ENCODE measurements at places on chromosomes 4 and X.

DNA sequence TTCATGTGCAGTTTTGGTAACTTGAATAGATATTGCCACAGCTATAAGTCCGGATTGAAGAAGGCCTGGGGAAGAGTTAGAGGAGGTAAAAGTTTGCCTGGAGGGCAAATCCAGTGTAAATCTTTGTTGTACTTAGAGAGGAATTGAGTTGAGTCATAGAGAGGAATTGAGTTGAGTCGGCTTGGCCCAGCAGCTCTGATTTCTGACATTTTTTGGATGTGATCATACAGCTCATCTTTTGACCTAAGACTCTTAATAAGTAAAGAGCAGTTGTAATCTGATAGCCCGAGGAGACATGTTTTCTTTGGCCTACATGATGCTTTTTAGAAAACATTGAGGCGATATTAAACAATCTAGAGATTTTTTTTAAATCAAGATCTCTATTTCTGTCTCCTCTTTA is 3.9 kb downstream of the KIT start:
- DNase-seq: no peak

- no peak for DNase-seq
These were observed 4.0 kb downstream of the WFS1 start for GRCh38 chr4:6273661-6273990.

GRCh38 chrX:103513067-103513466 is 6.2 kb downstream of the RAB40A start:
- no peak for DNase-seq

DNA sequence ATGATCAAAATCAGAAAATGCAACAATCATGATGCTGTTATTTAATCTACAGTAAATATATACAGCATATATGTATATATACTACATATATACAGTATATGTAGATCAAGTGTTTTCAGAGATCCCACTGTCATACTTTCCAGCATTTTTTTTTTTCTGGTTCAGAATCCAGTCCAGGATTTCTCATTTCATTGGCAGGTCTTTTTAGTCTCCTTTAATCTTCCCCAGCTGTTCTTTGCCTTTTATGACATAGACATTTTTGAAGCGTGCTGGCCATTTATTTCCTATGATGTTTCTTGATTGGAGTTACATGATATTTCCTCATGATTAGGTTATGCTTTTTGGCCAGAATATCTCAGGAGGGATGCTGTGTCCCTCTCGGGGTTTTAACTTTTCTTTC is 92.0 kb upstream of the TLR2 start:
- no peak for DNase-seq

DNA sequence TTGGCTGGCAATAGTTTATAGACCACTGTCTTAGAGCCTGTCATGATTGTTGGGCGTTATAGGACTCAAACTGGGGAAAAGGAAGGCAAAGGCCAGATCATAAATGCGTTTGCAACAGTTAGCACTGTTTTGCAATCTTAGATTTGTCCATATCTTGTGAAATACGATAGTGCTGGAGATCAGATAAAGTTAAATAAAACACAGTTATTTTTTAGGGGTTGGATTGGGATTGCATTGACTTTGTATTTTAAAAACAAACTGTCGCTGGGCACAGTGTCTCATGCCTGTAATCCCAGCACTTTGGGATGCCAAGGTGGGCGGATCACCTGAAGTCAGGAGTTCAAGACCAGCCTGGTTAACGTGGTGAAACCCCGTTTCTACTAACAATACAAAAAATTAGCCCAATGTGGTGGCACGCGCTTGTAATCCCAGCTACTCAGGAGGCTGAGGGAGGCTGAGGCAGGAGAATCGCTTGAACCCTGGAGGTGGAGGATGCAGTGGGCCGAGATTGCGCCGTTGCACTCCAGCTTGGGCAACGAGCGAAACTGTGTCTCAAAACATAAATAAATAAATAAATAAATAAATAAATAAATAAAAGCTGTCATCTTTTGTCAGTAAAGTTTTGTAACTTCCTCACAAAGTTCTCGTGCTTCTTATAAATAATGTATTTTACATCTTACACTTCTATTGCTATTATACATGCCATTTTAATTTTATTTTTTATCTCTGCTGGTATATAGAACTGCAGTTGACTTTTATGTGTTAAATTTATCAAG is 117.2 kb downstream of the KDM6A start:
- no peak for DNase-seq

GRCh38 chr4:182856862-182857261 is 60.3 kb downstream of the DCTD start:
- no peak for DNase-seq

GRCh38 chrX:84715315-84715714 is 213.1 kb upstream of the HDX start:
- no peak for DNase-seq

DNA sequence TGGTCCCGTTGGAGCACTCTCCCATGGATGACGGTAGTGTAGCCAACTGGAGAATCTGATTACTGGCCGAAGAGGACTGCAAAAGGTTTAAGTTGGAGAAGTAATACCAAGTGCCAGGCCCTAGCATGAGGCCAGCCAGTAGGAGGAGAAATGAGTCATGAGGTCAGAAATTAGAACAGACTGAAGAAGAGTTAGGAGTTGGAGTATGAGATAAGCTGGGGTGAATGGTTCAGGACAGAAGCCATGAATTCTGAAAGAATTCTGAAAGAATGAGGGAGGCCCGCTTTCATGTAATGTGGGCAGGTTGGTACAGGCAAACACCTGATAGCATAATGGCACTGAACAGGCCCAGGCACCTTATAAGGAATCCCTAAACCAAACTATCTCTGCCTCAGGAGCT is 18.4 kb upstream of the STK26 start:
- no peak for DNase-seq

- DNase-seq: no peak
These were observed 495.2 kb downstream of the INPP4B start for GRCh38 chr4:142350871-142351270.

- no peak for DNase-seq
These were observed 216.4 kb downstream of the PALLD start for GRCh38 chr4:168713253-168713652.

GRCh38 chr4:64000241-64000640 is 409.0 kb downstream of the TECRL start:
- DNase-seq: no peak

- DNase-seq: no peak
These were observed 14.9 kb upstream of the ZCCHC4 start for GRCh38 chr4:25297528-25298242.

- peak; percentile 58 for DNase-seq
These were observed 552 bp downstream of the ADH5 start for GRCh38 chr4:99088023-99088449.

DNA sequence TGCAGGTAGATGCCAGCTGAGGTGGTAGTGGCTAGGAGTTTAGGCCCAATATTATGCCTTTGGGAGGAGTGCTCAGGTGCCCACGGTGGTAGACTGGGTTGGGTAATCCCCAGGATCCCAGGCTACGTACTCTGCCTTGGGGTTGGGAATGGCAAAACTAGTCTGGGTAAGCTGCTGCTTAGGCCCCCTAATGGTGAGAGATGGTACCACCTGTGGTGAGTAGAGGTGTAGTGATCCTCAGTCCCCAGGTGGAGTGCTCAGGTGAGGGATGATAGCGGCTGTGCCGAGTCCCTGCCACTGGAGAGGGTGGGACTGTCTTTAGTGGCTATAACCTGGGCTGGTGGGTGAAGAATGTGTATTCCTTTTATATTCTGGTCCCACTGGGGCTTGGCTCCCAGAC is 75.2 kb downstream of the IL1RAPL2 start:
- no peak for DNase-seq

GRCh38 chr4:33649015-33649414 is 2595.3 kb downstream of the ARAP2 start:
- DNase-seq: no peak

GRCh38 chrX:9765072-9765736 is 443 bp downstream of the GPR143 start:
- no peak for DNase-seq

DNA sequence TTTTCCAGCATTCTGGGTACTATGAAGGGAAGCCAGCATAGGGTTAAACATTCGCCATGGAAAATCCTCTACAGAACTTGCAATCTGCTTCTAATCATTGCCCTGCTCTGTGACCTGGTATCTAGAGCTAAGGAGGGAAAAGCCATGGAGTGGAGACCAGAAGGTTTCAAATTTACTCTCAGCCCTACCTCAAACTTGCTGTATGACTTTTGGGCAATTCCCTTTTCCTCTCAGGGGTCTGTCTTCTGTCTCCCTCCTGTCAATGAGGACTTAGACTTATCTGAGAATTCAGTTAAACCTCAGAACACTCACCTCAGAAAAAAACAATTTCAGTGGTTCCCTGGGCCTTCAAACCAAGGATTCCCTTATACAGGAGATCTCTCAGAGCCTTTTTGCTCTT is 29.1 kb downstream of the ARHGEF9 start:
- no peak for DNase-seq

DNA sequence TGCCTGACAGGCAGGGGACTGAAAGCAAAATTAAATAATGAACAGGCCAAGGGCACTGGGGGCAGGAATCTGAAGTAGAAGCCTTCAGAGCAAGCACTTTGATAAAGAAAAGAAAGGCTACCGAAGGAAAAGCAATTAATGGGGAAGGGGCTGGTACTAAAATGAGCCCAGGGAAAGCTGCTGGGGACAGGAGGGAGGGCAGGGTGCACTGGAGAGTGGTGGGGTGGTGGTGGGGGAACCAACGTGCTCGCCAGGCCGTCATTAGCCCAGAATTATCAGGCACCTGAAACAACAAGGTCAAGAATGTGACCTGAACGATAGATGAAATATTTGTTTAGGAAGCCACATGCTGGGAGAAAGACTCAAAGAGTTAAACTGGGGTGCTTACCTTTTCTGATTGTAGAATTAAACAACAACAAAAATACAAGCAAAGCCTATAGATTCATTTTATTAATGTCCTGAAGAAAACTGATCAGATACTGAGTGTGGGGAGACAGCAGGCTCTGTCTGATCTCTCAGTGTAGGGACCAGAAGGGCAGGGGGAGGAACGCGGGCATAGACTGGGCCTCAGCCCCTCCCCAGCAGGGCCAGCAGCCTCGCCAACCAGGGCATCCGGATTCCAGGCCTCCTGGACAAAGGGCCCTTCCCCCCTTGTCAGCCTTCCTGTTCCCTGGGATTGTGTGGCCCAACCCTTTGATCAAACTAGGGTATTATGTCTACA is 239.7 kb upstream of the KLF3 start:
- DNase-seq: no peak

GRCh38 chr4:83281307-83281706 is 3.3 kb downstream of the COQ2 start:
- no peak for DNase-seq

DNA sequence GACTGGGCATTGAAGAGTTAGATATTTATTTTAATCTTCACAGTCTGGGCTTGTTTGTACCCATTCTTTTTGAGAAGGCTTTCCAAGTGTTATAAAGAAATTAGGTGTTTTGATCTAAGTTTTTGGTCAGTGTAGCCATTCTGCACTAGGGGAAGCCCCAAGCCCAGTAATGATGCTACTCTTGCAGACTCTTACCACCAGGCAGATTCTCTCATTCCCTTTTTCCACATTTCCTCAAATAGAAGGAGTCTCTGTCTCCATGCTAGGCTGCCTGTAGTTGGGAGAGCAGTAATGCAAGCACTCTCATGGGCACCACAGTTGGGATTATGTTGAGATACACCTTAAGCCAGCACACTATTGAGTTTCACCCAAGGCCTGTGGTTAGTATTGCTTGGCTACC is 21.5 kb downstream of the CDX4 start:
- no peak for DNase-seq

GRCh38 chr4:13483768-13484121 is 395 bp downstream of the RAB28 start:
- DNase-seq: no peak

GRCh38 chr4:72843466-72843865 is 226.1 kb downstream of the COX18 start:
- no peak for DNase-seq

- no peak for DNase-seq
These were observed 3.4 kb downstream of the RHOH start for GRCh38 chr4:40199999-40200874.

DNA sequence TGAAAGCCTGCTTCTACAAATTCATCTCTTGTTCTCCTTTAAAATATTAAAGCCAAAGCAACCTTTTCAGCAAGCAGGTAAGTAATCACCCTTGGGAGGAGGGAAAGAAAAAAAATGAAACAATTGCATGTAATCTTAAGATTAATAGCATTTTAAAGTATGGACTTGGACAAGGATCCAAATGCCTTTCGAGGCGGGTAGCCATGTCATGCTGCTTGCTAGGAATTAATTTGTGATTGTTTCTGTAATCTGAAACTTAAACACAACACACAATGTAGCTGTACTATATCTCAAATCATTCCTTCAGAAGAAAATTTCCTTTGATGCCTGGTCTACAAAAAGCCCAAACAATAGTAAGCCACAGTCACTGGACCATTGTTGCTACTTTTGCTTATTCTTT is 112.4 kb upstream of the CBR4 start:
- no peak for DNase-seq
